ENCODE measurements at places on chromosomes 12 and 14.
A peak's percentile ranks its signal among the peaks of the same experiment; 100 is the strongest.

DNA sequence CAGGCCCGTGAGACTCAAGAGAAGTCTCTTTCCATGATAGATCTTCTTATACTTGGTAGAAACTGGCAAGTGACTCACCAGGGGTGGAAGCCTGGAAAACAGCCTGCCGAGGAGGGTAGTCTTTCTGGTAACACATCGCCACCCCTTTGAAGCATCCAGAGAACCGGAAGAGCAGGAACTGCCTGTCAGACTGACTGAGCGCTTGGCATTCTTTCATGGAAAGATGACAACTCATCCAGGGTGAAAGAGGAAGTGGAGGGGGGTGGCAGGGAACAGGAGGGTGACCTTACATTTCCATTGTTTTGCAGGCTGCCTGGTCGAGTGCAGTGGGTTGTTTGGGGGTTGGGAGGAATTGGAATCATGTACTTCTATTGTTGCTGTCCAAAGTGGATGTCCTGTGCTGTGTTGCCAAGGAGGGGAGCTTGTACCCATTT, 34.5 kb downstream of the PRKCH start:
- DNase-seq, result peak; percentile 46

- peak; percentile 63 for DNase-seq
Observed at GRCh38 chr12:89252284-89252683, 100.0 kb downstream of the DUSP6 start.

DNA sequence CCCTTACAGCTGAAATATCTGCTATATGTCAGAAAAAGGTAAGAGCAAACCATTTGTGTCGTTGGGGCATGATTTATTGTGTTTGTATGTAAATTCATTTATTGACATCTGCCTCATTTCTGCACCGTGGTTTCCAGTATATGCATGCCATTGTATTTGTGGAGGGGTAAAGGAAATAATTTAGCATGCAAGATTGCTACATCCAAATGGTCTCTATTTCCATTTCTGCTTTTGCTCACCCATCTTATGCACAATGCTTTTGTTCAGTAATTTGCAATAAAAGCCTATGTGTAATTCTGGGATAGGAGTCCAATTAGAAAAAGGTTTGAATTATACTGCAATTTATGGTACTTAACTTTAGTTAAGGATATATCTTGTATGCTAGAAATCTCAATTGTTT, 101.8 kb downstream of the UNC79 start:
- DNase-seq, result no peak

DNA sequence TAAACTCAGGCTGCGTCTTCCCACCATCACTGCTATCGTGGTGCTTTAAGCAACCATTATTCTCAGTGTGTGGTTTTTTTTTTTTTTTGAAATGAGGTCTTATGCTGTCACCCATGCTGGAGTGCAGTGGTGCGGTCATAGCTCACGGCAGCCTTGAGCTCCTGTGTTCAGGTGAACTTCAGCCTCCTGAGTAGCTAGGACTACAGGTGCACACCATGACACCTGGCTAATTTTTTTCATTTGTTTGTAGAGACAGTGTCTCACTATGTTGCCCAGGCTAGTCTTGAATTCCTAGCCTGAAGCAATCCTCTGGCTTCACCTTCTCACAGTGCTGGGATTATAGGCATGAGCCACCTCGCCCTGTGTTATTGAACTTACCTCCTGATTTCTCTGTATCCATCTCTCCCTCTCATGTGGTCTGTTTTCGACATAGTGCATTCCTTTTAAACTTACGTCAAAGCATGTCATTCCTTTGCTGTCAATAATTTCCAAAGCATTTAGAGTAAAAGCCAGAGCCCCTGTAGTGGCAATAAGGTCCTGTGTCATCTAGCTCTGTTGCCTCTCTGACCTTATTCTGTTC, 255.5 kb downstream of the SNAPC1 start:
- no peak for DNase-seq

DNA sequence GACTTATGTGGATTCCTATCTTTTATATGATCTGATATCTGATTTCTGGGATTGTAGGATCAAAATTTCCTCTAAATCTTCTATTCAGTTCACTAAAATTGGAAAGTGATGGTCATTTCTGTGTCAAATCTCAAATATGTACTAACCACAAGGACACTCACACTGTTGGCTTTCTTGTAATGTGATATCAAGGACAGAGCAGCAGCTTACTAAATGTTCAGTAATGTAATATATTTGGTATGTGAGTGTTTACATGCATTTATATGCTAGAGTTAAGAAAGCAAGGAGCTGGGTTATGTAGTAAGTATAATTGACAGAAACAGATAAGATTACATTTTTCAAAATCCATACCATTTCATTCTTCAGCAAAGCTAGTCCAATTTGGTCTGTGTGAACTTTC, 16.5 kb downstream of the PUS7L start:
- DNase-seq, result peak; percentile 86

DNA sequence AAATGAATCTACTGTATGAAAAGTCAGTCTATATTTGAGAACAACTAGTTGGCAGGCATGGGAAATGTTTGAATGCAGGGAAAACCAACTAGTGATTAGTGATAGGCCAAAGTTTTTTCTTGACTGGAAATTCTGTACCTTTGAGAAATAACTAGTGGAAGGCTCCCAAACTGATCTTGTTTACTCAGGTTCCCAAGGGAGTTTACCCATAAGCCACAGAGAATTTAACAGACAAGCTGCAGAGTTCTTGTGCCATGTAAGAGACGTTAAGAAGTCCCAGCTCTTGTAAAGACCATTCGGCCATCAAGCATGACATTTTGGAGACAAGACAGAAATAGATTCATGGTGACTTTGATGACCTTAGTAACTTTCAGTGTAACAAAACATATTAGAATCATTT, 1882.8 kb upstream of the SEL1L start:
- DNase-seq, result no peak

DNA sequence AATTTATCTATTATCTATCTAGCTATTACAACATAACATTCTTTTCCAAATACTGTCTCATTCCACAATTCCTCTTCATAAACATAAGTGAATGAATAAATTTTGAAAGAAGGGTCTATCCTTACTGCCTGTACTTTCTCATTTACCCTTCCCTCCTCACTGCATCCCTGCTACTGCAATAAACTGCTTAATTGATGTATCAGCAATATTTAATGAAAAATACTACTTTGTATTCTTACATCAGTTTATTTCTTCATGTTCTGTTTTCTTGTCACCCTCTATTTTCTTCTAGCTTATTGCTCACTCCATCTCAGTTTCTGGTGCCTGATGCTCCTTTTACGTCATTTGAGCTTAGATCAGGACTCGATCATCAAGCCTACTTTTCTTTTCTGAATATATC, 695.7 kb upstream of the ATXN7L3B start:
- no peak for DNase-seq

DNA sequence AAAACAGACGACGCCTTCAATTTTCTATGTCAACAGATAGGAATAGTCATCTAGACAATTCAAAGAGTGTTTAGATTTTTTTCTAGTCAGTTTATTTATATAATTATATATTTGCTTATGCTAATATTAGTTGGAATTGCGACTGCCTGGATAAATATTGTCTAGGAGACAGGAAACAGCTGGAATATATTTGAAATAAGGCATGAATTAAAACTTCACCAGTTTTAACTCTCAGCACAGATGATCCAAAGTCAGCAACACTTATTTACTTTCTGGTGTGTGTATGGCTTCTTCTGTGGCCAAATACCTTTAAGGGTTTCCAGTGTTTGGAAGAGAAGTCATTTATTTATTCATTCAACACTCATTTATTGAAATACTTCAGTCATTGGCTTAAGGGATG, 1215.4 kb upstream of the USP15 start:
- no peak for DNase-seq

GRCh38 chr14:50357124-50357523, 39.6 kb downstream of the CDKL1 start:
- no peak for DNase-seq

- no peak for DNase-seq
Observed at GRCh38 chr14:68596701-68597100, 196.2 kb downstream of the ZFP36L1 start.

GRCh38 chr14:52977798-52978197, 26.9 kb upstream of the FERMT2 start:
- no peak for DNase-seq

- no peak for DNase-seq
Observed at GRCh38 chr12:132152953-132153352, 8.7 kb downstream of the NOC4L start.

DNA sequence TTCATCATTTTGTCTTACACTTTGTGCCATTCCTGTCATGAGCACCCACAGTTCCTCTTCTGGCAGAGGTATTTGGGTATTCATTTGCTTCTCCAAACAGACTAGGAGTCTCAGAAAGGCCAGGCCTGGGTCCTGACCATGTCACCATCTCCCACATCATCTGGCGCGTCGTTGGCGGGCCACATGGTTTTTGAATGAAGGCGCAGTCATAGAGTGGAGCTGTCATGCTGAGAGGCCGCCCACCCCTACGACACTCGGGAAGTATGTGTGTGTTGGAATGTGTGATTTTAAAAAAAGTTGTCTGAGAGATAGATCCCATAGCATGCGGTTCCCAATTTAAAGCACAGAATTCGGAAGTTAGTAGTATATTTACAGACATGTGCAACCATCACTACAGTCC, 15.6 kb upstream of the TTC7B start:
- no peak for DNase-seq

DNA sequence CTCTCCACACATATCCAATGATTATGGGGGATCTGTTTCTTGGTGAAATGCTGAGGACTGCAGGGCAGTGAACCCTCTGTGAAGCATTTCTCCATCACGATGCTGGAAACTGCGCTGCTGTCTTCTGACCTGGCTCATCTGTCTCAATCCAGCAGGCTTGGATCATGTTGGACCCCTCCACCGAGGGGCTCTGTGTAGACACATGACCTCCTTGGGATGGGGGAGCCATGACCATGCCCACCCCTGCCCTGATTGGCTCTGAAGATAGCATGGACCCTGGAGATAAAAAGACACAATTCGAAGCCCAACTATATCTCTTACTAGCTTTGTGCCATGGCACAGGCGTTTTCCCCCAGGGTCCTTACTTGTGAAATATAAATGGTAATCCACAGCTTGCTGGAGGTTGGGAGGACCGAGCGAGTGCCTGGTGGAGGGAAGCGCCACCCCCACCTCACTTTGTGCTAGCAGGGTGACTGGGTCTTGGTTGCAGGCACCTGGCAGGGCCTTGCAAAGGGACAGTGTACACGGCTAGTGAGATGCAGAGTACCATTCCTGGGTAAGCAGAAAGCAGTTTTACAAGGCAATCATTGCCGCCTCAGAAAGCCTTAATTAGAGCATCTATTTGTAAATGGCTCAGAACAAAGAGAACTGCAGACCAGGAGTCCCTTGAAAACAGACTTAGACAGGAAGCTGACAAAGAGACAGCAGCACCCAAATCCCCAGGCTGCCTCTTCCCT, 2.4 kb upstream of the KRT83 start:
- no peak for DNase-seq

GRCh38 chr14:32329146-32329545, at the start of gene AKAP6:
Gene AKAP6, plus strand, starts transcription at chr14:32329298. Its CDS starts 104,196 bp downstream, at chr14:32433494.
- no peak for DNase-seq

DNA sequence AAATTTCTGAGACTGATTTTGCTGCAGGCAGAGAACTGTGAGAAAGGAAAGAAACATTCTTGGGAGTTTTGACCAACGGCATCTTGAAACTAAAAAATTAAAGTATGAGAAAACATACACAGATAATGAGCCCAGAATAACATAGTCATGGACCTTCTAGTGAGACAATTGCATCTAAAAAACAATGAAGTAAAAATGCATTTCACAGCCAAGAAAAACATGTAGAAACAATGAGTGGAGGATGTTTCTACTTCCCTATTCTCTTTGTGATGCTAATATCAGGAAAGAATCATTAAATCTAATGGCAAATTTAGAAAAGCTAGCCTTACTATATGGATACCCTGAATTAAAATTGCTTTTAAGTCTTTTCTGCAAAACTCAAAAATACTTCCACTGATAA, 12.2 kb upstream of the PLEKHG7 start:
- no peak for DNase-seq

DNA sequence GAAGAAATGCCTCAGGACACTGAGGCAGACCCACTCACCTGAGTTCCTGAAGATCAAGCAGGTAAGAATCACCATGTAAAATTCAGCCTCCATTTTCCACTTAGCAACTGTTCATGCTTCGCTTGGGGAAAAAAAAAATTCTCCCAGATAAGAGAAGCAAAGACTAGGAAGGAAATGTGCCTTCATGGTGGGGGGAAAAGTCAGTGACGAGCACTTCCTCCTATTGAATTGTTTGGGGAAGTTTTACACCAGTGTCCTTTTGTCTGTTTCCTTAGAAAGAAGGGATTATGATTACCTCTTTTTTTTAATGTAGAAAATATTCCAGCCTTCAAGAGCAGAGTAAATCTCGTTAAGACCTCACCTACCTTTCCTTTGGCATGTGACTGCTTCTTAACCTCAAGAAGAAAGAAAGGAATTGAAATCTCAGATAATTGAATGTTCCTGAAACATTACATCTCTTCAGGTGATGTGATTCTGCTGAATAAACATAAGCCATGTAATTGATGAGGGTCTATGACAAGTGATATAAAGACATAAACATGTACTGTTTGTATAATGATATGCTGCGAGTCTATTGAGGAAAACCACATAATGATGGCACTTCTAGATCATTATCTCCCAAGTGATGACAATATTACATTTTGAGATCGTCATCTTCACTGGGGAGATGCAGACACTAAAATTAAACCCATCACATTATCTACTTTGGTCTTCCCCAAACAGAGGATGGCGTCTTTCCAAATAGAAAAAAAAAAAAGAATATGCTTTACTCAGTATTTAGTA, at the start of gene PTPRB:
PTPRB (minus strand) TSS at position 127 of the 783 bp plus-strand sequence; CDS start at position 93, 34 bp downstream.
- DNase-seq, result no peak

GRCh38 chr14:99955826-99956455, 109.3 kb upstream of the EVL start:
- no peak for DNase-seq

GRCh38 chr14:53947094-53947445, 9.6 kb downstream of the BMP4 start:
- no peak for DNase-seq

DNA sequence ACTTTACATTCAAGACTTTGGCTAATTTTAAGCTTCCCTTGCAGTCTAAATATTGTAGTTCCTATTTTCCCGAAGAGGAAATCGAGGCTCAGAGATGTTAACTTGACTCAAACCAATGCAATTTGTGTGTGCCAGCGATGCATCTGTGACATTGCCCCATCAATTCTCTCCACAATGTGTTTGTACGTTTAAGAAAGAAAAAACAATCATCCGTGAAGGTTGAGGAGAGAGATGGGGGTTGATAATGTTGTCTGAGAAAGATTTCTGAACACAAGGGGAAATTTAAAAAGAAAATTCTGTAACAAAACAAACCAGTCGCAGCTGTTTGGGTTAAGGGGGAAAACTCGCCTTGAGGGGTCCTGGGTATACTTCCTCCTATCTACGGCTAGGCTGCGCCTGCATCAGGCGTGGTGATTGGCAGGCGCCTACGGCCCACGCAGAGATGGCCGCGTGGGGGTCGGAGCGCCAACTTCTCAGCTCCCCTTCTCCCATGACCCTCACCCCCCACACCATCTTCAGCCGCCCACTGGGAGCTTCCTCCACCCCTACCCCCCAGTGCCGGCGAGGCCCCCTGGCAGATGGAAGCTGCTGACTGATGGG, 12.3 kb downstream of the SIX1 start:
- no peak for DNase-seq

Measured in foreskin fibroblast (primary cell).